ENCODE measurements at places on chromosomes 3 and 15.

- DNase-seq, result peak; percentile 37
Measured at GRCh38 chr15:58985443-58985842, 2.0 kb upstream of the RNF111 start.

- DNase-seq, result no peak
Measured at GRCh38 chr3:156670077-156670476, 4.3 kb upstream of the TIPARP start.

- DNase-seq, result no peak
Measured at GRCh38 chr3:56788521-56788920, 13.2 kb downstream of the ARHGEF3 start.

- no peak for DNase-seq
Measured at GRCh38 chr3:51173518-51174271, 211.4 kb upstream of the MANF start.

DNA sequence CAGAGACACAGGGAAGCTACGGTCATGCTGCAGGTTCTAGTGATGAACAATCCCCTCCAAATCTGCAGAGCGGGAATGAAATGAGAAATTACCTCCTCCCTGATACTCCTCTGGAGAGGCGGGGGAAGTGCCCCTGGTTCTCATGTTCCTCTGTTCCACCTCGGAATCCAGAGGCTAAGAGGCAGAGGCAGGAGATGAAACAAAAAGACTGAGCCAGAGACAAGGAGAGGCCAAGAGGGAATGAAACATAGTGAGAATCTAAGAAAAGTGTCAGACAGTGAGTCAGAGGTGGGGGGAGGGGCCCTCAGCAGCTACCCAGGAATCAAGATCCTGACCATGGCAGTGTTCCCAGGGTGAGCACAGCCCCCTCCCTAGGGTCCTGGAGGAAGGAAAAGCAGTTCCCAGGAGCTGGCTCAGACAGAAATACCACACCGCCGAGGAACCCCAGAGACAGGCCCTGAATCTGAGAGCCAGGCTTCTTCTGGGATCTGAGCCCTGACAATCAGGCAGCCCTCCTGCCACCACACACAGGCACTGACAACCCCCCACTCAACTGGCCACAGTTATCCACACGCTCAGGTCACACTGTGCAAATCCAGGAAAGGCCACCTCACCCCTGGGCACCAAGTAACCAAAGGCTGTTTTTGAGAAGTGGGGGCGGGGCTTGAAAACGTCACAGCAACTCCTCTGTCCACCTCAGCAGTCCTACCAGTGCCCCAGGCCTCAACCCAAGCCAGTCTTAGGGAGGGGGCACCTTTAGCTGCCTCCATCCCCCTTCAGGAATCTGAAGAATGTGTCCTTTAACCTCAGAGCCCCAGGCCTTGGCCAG is 2.4 kb downstream of the CSRNP1 start:
- peak; percentile 92 for DNase-seq

DNA sequence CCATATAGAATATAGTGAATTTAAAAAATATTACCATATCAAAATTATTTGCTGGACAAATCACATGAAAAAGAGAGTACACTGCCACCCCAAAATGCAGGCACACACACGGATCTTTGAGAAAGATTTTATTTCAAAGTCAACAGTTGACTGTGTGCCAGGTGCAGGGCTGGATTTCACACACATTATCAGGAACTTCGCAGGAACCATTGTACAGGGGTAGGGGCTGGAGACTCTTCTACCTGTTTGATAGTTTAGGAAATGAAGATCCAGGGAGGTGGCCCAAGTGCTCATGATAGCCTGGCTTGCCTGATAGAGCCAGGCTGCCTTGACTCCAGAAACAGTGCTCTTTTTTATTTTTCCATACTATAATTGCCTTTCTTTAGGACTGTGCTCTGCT is 54.2 kb downstream of the IL1RAP start:
- DNase-seq, result no peak

DNA sequence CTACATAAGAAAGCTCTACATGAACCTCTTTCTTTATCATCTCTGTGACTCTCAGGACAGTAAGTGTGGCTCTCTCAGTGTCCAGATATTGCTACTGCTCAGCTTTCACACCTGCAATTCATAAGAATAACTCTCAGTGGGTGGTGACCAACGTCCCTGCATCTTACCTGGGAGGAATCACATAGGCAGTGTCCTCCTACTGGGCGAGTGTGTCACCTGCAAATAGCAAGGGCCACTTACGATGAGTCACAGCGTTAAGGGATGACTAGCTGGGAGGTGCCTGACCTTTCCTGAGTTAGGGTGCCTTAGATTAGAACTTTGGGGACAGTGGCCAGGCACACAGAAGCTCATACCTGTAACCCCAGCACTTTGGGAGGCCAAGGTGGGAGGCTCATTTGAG is 90.8 kb upstream of the C3orf80 start:
- no peak for DNase-seq

DNA sequence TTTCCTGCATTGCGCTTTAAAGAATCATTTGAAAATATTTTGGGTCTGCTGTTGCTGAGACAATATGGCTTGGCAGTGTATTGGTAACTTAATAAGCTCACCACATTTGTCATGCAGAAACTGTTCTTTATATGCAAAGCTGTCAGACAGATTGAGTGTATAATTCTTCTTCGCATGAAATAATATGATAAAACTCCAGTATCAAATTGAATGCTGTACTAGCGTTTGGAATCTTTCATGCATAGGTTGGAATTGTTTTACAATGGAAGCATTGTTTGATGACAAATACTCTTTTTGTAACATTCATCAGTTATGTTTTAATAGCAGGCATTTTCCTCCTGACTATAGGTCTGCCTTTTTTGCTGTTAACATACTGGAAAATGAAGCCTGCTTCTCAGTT is 53.8 kb downstream of the RBMS3 start:
- no peak for DNase-seq

DNA sequence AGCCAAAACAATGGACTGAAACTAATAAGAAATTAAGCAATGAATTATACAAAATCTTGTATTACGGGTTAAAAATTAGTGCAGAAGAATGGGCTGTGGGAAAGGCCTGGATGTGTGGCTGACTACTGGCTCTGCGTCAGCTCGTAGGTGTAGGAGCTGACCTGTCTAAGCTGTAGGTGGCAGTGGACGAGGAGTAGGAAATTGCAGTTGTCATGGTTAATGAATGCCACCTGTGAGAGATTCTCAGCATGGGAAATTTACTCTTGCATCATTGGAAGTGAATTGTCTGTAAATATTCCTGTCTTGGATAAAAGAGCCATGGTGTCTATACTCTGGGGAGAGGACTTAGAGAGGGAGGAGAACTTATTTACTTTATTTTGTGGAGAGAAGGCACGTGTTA is 23.4 kb downstream of the CHRNA7 start:
- DNase-seq, result no peak
